NCI-H526 (cell line): ENCODE measurements at places on chromosomes 3 and 15.

DNA sequence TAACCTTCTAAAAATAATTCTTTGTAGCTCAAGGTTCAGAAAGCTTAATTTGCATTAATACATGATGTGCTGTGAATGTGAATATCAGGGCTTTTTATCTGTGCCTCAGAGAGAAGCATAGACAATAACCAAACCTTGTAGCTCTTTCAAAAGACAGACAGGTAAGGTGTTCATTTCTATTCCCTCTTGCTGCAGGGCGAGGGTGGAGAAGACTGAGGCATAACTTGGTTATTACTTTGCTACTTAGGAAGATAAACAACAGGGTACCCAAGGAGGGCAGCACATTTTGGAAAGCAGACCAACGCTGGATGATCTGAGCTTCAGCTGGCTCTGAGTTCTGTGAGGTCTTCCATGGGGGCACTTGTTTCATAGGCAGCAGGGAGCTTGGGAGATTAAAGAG lies 408.6 kb upstream of the RARB start:
- no peak for DNase-seq

GRCh38 chr3:13144163-13145023 lies 71.2 kb upstream of the IQSEC1 start:
- no peak for DNase-seq

DNA sequence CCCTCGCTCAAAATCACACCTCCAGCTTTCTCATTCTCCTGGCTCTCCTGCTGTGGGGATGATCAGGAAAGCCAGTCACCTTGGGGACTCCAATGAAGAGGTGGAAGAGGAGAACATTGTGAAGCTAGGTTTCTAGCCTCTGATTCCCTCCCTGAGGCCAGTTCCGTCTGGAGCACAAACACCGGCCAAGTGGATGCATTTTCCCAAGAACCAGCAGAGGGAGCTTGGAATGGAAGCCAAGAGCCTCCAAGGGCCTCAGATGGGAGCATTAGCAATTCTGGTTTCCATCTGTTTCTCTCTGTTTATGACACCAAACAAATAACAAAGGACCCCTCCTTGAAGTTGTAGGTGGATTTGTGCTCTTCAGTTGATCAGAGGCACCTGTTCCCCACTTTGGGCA lies 40.6 kb upstream of the NMNAT3 start:
- peak; percentile 42 for DNase-seq

- no peak for DNase-seq
Observed at GRCh38 chr3:195162033-195162669, 108.8 kb downstream of the XXYLT1 start.

DNA sequence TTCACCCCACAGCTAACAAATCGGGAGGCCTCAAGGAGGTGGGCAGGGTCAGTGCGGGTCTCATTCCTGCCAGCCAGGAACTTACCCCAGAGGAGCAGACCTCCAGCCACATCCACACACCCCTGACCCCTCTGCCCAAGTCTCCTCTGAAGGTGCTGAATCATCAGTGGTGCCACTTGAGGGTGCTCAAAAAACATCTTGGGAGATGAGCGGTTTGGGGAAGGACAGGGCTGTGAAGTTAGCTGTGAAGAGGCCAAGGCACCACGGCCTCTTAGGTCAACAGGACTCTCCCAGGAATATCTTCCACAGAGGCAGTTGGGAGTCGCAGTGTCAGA lies 1.2 kb downstream of the DAPK2 start:
- no peak for DNase-seq

- DNase-seq, result peak; percentile 76
Observed at GRCh38 chr3:195187609-195188425, 83.1 kb downstream of the XXYLT1 start.

GRCh38 chr3:106392915-106393314 lies 524.1 kb upstream of the CBLB start:
- DNase-seq, result no peak
